ENCODE measurements at places on chromosomes 2 and 18.

DNA sequence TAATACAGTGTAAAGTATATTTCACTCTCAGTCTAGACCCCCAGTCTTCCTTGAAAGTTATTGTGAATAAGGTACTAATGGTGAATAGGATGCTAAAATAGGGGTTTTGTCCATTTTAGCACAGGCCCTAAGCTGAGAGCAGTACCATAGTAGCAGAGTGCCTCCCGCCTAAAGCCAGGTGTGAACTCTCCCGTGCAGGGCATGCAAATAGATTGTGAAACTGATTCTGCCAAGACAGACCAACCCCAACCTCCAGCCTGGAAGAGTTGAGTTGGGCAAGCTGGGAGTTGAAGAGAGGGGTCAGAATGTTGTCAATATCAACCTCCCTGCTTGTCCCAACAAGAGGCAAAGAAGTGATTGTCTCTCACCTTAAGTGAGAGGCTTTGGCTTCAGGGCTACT, 97.4 kb upstream of the CYRIA start:
- no peak for DNase-seq

DNA sequence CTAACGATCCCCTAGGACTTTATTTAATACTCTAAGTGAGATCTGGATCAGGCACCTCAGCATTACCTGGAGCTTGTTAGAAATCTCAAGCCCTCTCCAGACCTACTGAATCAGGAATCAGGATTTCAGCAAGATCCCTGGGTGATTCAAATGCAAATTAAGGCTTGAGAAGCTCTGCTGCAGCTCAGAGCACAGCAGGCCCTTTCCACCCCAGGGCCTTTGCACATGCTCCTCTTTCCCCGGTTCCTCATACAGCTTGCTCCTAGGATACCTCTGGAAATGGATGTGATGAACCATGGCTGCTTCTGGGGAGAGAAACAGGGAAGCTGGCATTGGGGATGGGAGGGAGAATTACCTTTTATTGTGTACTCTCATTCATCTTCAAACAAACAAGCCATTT, 40.3 kb upstream of the MGAT4A start:
- no peak for DNase-seq

DNA sequence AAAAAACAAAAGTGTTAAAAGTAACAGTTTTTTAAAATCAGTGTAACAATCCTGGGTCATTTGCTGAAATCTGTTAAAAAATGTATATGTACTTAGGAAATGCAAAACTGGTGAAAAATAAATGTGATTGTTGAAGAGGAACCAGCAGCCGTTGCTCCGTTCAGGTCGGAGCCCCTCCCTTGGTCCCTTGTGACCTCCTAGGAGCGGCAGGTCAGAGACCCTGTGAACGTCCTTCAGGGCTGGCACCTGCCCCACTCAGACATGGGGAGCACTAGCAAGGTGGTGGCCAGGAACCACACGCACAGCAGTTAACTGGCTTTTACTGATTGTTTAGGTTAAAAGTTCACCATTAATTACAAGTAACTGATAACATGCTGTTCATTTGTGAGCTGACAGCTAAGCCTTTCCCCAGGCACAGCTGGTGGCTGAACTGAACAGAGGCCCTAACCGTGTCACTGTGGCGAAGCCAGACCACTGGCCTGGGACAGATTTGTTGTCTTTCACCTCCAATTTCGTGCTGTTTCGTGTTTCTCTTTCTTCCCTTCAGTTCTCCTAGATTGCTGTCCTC, 159.2 kb upstream of the ALKAL2 start:
- DNase-seq: no peak

- no peak for DNase-seq
Measured at GRCh38 chr2:109194620-109194937, 65.6 kb downstream of the SH3RF3 start.

DNA sequence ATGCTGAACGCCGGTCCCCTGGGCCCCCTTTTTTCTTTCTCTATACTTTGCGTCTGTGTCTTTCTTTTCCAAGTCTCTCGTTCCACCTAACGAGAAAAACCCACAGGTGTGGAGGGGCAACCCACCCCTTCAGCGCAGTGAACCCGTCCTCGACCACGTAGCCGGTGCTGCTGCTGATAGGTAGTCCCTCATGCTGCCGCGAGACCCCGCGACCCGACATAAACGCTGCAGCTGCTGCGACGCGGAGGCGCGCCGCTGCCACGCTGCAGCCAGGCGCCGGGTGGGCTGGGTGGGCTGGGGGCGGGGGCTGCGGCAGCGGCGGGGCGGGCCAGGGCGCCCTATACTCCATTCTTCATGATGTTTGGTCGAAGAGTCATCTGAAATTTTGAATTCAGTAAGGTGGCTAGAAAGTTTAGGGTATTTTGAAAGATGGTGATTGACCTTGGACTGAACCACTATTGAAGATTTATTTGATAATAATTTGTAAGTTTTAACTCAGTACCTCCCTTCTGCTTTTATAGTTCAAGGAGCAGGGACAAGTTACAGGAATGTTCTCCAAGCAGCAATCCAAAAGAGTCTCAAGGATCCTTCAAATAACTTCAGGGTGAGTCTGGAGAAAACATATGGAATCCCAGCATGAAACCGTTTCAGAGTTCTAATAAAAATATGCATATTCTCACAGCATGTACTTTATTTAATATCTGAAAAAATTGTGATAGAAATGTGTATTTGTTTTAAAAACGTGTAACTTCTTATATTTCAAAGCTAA, 24.1 kb downstream of the CFLAR start:
- no peak for DNase-seq

DNA sequence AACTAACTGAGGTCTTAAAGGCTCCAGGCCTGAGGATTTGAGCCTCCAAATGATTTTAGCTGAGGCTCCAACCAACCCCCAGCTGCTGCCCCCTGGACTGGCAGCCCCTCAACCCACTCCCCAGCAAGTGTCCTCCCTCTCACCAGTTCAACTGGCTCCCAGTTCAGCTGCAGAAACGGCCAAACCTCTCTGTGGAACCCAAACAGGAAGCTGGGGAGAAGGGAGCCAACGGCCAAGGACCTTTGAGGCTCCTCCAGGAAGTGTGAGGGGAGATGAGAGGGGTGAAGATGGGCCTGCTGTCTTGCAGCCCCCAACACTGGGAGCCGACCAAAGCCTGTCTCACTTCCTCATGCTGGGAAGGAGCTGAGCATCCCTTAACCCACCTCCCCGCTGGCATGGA, 24.9 kb downstream of the ZFP36L2 start:
- DNase-seq: no peak

GRCh38 chr2:216934151-216934550, 74.3 kb upstream of the TNP1 start:
- DNase-seq: no peak

- DNase-seq: no peak
Measured at GRCh38 chr2:70977605-70978205, 725 bp upstream of the ANKRD53 start.

DNA sequence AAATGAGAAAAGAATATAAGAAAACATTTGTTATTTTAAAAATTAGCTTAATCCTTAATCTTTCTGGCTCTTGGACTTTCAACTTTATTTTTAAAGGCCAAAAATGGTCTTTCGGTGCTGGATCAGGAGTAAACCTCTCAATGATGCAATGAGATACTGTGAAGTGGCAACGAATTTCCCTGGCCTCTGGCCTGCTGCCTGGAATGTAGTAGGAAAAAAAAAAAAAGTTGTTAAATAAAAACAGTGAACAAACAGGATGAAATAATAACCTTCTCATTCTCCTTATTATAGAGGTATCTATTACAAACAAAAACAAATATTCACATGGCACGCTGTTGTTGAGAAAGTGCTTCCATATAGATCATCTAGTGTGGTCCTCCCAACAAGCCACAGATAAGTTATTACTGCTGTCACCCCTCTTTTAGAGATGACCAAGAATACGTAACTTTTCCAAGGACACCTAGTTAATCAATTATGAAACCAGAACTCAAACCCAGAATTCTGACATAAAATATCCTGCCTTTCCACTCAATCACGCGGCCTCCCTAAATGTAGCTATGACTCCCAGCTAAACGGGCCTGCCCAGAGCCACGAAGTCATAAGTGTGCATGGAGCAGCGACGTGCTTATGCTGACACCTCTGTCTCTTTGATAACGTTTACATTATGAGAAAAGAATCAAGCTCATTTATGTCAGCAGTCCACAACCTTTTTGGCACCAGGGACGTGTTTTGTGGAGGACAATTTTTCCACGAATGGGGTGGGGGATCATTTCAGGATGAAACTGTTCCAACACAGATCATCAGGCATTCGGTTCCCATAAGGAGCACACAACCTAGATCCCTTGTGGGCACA, 170.9 kb downstream of the BCL2 start:
- DNase-seq: no peak

GRCh38 chr2:211766689-211767088, 771.9 kb downstream of the ERBB4 start:
- DNase-seq: no peak
